Trophoblast cell (in vitro differentiated cells and primary cell): ENCODE measurements at places on chromosomes 2 and 18.

DNA sequence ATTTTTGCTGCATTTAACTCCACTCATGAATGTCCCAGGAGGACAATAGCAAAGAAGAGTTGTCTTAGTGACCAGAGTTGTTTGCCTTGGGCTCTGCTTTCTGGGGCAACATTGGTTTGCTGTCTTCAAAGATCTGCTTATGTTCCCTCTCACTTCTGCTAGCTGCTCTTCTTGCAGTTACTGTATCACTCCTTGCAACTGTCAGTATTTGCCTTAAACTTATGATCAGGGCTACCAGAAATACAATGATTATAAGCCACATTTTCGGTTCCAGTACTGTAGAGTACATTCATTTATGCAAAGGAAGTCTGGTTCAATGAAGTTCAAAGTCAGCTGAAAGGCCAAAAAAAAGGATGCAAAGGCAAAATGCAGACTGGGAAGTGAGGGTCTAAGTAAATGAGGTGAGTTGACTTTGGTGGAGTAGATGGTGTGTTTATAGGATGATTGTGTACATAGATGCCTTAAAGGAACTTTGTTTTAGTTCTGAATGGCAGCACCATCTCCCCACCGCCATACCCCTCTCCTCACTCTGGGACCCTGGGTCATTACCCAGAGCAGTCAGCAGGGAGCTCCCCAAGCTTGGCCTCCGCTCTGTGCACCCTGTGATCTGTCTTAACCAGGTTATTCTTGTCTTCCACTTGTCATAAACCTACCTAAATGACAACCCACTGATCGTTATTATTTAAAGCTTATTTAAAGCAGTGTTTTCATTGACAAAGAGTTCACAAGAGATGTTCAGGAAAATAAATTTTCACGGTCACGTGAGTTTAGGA, 236.0 kb downstream of the DOK6 start:
- no peak for DNase-seq

GRCh38 chr2:49770919-49771318, 616.6 kb upstream of the FSHR start:
- DNase-seq, result peak; percentile 22

GRCh38 chr18:79459946-79460480, 64.3 kb downstream of the NFATC1 start:
- DNase-seq, result no peak

- no peak for DNase-seq
Observed at GRCh38 chr2:143226714-143227541, 97.7 kb downstream of the ARHGAP15 start.

- no peak for DNase-seq
Observed at GRCh38 chr2:64945973-64946768, 43.0 kb upstream of the SLC1A4 start.

- DNase-seq, result peak; percentile 35
Observed at GRCh38 chr2:64062840-64063239, 43.6 kb upstream of the VPS54 start.

DNA sequence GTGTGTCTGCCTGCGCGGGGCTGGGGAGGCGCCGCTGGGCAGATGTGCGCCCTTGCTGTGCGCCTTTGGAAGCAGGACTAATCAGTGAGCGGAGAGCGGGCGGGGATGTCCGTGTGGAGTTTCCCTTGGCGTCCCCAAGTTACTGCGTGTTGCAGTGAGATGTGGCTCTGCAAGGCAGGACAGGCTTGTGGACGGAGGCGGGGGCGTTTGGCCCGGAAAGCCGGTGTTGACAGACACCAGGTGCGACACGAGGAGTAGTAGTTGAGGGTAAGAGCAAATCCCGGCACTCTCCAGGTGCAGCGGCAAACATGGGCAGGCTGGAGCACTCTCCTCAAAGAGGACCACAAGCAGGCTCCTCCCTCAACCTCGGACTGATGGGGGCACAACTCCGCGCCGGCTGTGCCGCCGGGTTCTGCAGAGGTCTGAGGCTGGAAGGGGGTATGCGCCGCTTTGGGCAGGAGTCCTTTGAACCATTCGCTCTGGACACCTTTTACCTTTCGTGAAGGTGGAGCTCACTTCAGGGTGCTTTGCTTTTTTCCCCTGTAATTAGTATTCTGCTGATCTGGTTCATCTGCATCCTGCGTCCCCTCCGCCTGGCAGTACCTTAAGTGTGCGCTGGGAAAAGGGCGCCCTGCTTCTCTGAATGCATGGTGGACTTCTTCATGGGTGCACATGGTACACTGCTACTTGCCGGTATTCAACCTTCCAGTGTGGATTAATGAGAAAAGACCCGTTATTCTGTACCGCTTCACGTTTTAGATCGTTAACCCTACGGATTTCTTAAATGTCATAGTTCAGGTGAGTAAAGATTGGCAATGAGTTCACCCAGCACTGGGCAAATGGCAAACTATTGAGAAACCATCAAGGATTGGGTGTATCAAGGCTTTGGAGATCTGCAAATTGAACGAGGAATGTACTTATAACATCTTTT, 608 bp downstream of the CDH7 start:
- no peak for DNase-seq

DNA sequence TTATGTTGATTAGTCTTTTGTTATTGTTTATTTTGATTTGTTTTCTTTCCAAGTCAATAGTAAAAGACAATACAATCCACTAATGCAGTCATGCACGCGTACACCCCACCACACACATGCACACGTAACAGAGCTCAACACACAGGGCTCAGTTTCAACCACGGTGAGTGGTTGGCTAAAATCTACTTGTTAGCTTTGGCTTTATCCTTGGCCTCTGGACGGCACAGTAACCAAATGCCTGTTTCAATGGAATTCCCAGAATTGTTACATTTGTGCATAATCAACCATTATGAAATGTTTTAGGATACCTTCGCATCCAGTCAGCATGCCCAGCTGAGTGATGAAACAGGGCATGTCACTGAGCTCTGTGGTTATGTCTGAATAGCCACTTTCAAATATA, 53.2 kb downstream of the NYAP2 start:
- peak; percentile 16 for DNase-seq

DNA sequence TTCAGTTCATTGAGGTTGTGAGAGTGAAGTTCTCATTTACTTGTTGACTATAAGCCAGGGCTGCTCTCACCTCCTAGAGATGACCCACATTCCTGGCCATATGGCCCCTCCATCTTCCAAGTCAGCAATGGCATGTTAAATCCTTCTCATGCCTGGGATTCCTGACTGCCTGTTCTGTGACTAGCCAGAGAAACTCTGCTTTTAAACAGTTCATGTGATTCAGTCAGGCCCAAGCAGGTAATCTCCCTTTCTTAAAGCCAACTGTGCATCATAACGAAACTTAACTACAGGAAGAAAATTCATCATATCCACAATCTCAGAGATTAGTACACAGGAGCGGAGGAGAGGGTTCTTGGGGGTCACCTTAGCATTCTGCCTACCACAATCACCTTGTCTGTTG, 11.5 kb downstream of the DPP4 start:
- DNase-seq, result no peak

- peak; percentile 71 for DNase-seq
Observed at GRCh38 chr2:43073401-43073825, 153.0 kb downstream of the ZFP36L2 start.

GRCh38 chr2:37849911-37850310, 75.2 kb upstream of the RMDN2 start:
- no peak for DNase-seq

- no peak for DNase-seq
Observed at GRCh38 chr2:9772035-9772998, 71.0 kb upstream of the TAF1B start.

DNA sequence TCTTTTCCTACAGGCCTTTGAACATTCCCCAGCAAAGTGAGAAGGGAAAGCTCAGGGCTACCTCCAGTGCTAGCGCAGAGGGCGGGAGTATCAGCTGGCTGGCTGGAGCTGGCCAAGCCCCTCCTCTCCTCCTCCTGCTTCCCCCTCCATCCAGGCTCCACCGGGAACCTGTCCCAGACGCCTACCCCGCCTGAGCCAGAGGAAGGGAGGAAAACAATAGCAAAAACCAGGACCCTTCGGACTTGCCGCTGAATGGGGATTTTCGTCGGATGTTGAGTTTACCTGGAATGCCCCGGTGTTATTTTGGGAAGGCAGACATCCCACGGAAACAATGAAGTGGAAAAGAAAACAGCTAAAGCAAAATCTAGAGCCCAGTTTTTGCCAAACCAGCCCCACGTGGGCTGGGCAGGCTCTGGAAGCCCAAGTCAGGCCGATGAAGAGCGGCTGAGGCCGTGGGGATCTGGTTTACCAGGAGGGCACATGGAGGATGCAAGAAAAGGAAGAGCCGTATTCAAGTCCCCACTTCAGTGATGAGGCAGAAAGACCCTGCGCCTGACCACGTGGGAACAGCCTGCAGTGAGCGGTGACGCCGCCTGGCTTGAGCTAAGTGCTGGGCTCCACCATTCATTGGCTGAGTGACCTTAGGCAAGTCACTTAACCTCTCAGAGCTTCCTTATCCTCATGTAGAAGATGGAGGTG, 100.4 kb upstream of the LCLAT1 start:
- DNase-seq, result no peak

- no peak for DNase-seq
Observed at GRCh38 chr2:197416268-197416667, 18.6 kb downstream of the SF3B1 start.

- DNase-seq, result no peak
Observed at GRCh38 chr2:223052548-223053483, 826 bp downstream of the KCNE4 start.

DNA sequence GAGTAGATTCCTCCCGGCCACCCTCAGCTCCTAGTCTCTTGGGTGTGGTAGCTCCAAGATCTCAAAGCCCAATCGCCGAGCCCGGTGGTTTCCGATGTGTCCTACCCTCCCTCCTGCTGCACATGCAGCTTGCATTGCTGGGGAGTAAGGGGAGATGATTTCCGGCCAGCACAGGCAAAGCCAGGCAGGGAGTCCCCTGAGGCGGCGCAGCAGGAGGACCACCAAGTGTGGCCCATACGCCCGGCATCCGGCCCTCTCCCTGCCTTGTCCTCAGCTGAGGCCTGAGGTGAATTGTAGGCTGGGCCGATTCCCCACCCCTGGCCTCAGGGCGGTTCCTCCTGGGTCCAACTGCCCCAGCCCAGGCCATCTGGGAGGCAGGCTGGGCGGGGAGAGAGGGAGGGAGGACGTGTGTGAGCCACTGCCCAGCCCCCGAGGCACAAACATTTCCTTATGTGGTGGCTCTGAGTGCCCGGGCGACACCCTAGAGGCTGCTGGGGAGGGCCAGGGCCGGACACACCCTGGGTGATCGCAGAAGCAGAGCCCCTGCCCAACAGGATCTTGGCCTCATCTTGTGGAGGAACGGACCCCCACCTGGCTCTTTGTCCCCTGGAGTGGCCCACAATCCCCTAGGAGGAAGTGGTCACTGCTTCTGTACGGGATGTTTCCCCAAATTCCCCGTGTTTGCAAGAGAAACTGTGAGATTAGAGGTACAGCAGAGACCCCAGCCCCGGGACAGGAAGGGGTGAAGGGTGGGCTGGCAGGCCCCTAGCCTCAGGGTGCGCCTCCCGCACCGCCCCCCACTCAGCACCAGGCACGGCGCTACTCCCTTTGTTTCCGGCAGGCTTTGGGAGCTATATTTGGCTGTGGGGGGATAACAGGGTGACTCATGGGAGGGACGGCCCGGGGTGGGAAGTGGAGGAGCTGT, 41.9 kb upstream of the PTMA start:
- peak; percentile 99 for DNase-seq

DNA sequence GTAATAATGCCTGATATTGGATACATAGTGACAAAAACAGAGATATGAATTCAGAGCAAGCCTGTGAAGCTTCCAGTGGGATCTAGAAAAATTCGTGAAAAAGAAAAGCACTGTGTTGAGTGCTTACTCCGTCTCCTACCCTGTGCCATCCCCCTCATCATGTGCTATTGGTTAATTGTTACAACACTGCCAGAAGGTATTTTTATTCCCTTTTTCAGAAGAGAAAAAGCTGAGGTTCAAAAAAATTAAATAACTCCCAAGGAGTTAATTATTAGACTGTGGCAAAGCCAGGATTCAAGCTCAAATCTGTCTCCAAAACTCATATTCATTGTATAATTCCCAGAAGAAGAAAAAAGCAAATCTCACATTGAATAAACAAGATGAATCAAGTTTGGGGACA, 735.5 kb upstream of the ACVR2A start:
- DNase-seq, result no peak

DNA sequence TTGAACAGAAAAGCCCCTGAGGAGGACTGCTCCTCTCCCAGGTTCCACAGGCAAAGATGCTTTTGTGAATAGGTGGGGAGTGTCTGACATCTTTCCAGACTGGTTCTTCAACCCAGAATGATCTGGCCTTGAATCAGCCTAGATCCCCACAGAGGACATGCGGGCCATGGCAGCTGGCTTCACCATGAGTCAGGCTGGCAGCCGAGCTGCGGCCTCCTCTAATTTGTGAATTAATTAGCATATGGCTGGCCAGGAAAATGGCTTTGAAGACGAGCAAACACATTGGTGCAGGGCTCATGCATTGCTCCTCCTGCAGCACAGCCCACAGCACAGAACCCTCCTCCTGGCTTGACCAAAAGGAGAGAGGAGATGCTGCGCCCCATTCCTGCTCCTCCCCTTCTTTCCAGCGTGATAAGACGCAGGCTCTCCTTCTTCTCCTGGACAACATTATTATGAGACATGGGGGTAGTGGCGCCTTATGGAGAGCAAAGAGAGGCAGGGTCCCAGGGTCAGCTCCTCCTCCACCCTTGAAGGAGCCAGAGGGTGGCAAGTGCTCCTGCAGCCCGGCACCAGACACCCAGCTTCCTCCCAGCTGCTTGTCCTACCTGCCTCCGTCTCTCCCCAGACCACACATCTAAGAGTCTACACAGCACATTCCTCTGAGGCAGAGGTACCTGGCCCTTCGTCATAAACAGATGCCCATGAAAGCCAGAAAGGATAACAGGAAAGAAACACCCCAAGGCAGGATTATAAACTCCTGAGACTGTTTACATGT, 66.7 kb downstream of the EDAR start:
- peak; percentile 93 for DNase-seq

DNA sequence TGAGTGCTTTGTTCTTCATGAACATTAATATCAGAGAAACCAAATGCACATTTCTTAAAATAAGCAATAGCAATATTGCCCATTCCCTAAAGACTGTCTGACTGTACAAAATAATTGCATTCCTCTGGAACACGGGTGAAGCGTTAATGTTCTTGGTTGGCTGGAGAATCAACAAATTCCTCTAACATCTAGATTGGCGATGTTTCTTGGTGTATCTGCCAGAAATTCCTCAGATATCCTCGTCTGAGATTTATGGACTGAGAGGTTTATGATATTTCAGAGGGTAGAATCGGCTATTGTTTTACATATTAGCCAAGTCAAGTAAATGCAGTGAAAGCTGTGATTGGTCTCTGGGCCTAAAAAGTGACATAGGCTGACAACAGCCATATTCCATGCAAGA, 27.1 kb upstream of the SPTBN1 start:
- no peak for DNase-seq

GRCh38 chr2:79721966-79722365, 209.1 kb downstream of the CTNNA2 start:
- no peak for DNase-seq

GRCh38 chr2:207108440-207108839, 57.3 kb downstream of the KLF7 start:
- no peak for DNase-seq
